Choroid plexus epithelial cell (primary cell): ENCODE measurements at places on chromosomes 3 and 15.

DNA sequence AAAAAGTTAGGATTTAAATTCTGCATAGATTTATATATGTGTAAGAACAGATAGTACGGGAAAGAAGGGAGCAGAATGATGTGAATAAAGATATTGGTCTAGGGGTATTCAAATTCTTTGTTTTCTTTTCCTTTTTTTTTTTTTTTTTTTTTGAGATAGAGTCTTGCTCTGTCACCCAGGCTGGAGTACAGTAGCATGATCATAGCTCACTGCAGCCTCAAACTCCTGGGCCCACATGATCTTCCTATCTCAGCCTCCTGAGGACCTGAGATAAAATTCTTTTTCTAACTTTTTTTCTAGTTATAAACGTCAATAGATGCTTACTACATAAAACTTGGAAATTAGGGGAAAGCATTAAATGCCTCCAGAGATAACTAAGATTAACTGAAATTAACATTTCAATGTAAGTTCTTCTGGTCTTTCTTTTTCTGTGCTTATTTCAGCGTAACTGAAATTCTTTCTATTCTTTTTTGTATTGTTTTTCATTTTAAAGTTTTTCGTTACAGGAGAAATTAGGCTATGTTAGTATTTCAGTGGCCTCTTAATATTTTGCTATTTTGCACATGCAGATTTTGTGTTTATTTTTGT lies 29.2 kb downstream of the UBE2Q2 start:
- no peak for DNase-seq

GRCh38 chr3:11774296-11774877 lies 72.3 kb downstream of the TAMM41 start:
- DNase-seq: peak; percentile 73

DNA sequence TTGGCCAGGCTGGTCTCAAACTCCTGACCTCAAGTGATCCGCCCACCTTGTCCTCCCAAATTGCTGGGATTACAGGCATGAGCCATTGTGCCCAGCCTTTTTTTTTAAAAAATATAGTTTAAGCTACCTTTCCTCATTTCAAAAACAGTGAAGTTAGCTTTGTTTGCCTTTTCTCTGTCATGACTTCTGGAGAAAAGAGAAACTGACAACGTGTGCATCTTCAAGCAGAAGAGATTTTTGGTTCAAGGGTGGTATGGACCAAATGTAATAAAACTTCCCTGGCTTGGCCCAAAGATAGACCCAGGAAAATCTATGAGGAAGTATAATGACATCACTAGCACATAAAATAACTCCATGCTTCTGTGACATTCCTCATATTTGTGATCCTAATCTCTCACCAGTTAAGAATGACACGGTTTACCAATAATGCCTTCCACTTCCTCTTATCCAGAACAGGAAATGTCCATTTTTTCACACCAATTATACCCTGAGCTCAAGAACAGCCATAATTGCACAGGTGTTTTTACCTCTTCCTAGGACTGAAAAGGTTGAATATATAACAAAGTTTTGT lies 781.2 kb upstream of the NR2F2 start:
- no peak for DNase-seq

DNA sequence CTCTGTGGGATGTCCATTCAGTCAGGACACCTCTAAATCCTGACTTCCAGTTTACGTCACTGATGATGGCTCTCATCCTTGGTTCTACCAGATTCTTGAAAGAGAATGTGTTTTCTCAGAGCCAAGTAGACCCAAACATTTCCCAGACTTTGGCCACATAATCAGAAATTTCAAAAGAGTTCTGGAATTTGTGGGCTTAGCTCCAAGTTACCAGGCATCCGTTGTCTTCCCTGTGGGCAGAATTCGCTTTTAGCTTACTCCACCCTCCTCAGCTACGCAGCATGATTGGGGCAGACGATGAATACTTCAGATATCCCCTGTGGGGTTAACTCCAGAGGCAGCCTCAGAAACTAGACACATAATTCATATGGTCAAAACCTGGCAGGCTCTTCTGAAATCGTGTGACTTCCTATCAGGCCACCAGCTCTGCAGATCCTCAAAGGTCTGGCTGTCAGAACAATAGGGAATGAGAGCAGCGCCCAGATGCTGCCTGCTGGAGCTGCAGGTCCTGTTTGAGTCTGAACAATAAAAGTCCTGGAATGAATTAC lies 30.6 kb downstream of the CRTC3 start:
- DNase-seq: peak; percentile 88

DNA sequence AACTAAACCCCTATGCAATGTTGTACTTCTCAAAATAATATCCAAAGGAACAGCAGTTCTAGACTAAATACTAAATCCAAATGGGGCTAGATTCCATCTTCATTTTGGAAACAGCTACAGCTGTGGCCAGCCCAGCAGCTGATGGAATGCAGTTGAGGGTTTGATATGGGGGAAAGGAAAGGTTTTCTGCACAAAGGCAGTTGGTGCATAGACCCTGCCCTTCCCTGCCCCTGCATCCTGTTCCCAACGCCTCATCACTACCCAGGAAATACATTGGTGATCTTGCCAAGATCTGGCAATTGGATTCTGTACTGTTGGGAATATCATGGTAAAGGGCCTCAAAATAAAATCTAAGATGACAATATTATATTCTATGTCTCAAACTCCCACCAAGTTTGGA lies 43.9 kb downstream of the DTWD1 start:
- DNase-seq: no peak

DNA sequence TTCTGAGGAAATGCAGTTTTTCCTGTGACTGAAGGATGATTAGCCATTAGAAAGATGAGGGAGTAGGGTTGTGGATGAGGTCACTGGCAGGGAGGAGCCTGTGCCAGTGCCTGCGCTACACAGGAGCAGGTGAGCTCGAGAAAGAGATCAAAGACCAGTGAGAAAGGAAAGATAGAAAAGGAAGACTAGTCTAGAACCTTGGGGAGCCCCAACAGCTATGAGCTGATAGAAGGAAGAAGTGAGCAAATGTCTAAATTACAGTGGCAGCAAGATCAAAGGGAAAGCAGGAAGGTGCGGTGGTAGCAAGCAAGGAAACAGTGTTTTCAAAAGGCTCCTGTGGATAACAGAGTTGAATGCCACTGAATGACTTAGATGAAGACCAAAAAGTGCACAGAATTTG lies 39.6 kb downstream of the LNP1 start:
- DNase-seq: no peak

- no peak for DNase-seq
Measured at GRCh38 chr3:106748472-106749262, 628.6 kb upstream of the CCDC54 start.

GRCh38 chr3:148955544-148956346 lies 35.6 kb upstream of the GYG1 start:
- DNase-seq: peak; percentile 96

GRCh38 chr3:143973259-143974021 lies 1.8 kb downstream of the DIPK2A start:
- peak; percentile 93 for DNase-seq

GRCh38 chr15:76349301-76350070 lies 12.9 kb downstream of the ISL2 start:
- DNase-seq: no peak

DNA sequence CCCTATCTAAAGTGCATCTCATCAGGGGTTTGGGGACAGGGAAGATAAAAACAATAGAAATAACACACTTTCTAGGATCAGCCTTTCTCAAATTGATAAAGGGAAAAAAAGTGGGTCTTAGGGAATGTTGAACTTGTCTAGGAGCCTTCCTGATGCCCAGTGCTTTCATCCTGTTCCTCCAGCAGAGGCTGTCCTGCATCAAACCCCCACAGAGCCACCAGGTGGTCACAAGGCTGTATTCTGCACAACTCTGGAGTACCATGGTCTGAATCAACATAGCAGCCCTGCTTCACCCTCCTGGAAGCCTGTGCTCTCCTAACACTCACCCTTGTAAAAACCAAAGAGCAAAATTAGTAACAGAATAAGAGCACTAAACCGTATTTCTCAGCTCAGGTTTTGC lies 118.5 kb upstream of the SLC25A36 start:
- DNase-seq: no peak

- no peak for DNase-seq
Measured at GRCh38 chr3:187044206-187044605, 95.1 kb downstream of the RPL39L start.

- no peak for DNase-seq
Measured at GRCh38 chr3:71863563-71864190, 78.7 kb upstream of the PROK2 start.

DNA sequence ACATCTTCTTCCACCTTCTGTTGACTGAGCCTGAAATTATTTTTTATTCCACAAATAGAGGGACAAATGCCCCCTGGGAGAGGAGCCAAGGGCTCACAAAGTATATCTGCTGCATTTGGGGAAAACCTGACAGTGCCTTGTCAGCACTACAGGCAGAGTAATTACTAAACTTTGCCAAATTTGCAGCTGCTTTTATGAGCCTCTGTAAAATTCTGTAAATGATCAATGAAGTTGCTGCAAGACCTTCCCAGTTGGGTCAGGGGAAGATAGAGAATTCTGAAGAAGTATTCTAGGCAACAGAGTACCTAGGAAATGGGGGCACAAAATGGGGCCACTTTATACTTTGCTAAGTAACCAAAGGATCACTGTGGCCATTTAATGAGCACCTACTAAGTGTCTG lies 10.5 kb downstream of the GHSR start:
- DNase-seq: no peak

DNA sequence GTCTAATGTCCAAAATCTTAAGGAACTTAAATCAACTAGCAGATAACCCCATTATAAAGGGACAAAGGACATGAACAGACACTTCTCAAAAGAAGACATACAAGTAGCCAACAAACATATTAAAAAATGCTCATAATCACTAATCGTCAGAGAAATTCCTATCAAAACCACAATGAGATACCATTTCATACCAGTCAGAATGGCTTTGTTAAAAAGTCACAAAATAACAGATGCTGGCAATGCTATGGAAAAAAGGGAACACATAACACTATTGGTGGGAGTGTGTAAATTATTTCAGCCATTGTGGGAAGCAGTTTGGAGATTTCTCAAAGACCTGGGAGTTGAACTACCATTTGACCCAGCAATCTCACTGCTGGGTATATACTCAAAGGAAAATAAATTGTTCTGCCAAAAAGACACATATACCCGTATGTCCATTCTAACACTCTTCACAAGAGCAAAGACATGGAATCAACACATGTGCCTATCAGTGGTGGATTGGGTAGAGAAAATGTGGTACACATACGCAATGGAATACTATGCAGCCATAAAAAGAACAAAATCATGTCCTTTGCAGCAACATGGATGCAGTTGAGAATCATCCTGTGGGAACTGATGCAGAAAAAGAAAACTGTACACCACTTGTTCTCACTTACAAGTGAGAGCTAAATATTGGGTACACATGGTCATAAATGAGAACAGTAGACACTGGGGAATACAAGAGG lies 78.5 kb downstream of the TCF12 start:
- no peak for DNase-seq

DNA sequence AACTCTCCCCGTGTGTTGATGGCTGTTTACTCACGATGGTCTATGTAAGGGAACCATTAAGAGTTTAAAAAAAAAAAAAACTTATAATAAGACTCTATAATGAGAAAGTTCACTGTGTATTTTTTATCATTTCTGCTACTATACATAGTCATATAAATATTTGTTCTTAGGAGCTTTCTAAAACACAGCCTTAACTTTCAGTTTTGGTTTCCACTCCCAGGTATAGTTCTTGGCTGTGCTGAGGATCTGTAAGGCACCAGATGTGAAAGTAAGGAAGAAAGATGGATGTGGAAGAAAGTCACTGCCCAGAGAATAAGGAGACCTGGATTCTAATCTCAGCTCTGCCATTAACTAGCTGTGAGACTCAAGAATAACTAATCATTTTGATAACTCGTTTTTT lies 101.9 kb upstream of the THBS1 start:
- DNase-seq: no peak

DNA sequence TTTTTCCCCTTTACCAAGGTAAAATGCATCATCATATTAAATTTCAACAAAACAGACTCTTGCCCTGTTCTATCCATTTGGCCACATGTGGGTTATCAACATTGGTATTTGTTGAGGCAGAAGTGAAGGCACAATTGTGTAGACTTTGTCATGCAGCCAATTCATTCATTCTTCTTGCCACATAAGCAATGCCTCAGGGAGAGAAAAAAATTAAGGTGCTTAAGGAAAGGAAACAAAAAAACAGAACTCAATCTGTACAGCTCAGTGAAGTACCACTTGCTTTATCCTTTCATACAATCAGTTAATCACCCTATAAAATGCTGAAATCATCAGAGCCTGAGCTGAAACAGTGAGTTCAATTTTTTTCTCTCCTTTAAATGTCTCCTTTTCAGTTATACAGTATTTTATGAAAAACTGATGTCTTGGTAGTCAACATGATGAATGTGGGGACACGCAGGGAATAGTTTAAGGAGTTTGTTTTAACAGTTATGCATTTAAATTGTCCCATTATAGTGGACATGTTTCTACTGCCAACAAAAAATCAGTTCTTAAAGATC lies 588.9 kb downstream of the MFSD1 start:
- no peak for DNase-seq

DNA sequence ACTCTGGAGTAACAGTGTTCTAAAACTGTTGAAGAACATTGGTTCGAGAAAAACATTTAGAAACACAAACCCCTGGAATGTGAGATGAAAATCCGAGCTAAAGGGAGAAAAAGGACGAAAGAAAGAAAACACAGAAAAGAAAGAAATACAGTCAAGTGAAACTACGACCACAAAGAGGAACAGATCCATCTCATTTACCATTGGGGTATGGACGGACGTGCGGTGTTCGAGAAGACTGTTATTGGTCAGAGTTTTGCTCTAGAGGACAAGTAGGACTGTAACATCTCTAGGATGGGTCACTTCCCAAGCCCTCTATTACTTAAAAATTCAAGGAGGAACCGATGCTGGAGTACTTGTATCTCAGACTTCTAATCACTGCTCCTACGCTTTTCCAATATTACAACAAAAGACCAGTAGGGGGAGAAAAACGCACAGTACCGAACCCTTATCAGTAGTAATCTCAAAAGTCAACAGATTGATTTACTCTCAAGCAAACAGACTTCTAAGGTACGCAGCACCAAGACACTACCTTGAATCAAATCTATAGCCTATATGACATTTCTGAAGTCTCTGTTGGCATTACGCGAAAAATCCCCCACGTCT lies 1.1 kb upstream of the PIK3CA start:
- peak; percentile 83 for DNase-seq
